ENCODE measurements at places on chromosomes 1 and 21. TPM values are rescaled to one million over a fixed set of nuclear protein-coding genes. Genes with fewer than 3 reads are reported as not detected.

- no peak overlapping the region for H3K4me3 ChIP-seq
- no peak overlapping the region for H3K27ac ChIP-seq
- H3K4me1 ChIP-seq = peaks cover 3% of the 10 kb centered on the region
- no peaks in the 10 kb centered on the region for H3K27me3 ChIP-seq
- no peaks in the 10 kb centered on the region for H3K36me3 ChIP-seq
Measured at GRCh38 chr1:53111073-53111556, 31.3 kb downstream of the SLC1A7 start.

The PDE4B gene
- total RNA-seq = 2.9 TPM

DNA sequence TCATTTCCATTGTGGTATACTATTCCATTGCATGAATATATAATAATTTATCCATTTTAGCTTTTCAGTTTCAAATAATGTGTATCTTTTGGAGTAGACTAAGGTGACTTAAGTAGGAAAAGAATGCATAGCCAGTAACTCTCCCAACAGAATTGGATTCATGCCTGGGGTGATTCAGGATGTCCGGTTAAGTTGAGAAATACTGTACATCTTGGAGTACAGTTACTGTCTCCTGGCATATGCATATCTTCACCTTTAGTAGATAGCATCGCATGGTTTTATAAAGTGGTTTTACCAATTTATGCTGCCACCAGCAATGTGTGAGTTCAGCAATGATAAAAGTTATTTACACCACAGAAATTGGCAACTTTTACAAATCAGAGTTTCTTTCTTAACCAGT, 18.6 kb upstream of the SLC6A9 start:
- H3K27ac ChIP-seq = no peak overlapping the region
- no peaks in the 10 kb centered on the region for H3K27me3 ChIP-seq
- no peak overlapping the region for H3K4me3 ChIP-seq
- H3K36me3 ChIP-seq = no peaks in the 10 kb centered on the region

DNA sequence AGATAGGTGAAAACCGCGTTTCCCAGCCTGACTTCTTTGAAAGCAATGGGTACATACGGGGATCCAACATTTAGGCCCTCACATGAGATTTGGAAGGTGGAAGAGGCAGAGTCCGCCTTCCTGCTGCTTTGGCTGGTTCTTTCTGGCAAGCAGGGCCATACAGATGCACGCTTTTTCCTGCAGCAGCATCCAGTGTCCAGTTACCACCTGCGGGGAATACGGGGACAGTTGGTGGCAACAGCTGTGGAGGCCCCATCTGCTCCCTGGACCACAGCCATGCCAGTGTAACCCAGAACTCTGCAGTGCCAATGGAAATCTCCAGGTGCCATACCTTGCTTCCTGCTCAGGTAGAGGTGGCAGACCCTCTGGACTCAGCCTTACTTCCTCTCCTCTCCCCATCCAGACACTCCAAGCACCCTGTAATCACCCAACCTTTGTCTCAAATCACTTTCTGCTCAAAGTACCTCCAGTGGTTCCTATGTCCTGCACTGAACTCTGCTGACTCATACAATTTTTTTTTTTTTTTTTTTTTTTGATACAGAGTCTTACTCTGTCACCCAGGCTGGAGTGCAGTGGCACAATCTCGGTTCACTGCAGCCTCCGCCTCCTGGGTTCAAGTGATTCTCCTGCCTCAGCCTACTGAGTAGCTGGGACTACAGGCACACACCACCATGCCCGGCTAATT, 68.3 kb downstream of the SLC16A1 start:
- no peak overlapping the region for H3K27ac ChIP-seq
- H3K4me1 ChIP-seq = no peaks in the 10 kb centered on the region
- no peak overlapping the region for H3K4me3 ChIP-seq
- H3K27me3 ChIP-seq = no peaks in the 10 kb centered on the region
- peak; percentile 41 for DNase-seq

The NCF2 gene
- total RNA-seq = 2.3 TPM

- no peaks in the 10 kb centered on the region for H3K36me3 ChIP-seq
- no peaks in the 10 kb centered on the region for H3K27me3 ChIP-seq
- H3K27ac ChIP-seq = no peak overlapping the region
- DNase-seq = no peak
- H3K4me3 ChIP-seq = no peak overlapping the region
- H3K4me1 ChIP-seq = no peaks in the 10 kb centered on the region
Measured at GRCh38 chr1:116012716-116013115, 36.4 kb downstream of the SLC22A15 start.

The TPTE gene
- total RNA-seq = not detected

DNA sequence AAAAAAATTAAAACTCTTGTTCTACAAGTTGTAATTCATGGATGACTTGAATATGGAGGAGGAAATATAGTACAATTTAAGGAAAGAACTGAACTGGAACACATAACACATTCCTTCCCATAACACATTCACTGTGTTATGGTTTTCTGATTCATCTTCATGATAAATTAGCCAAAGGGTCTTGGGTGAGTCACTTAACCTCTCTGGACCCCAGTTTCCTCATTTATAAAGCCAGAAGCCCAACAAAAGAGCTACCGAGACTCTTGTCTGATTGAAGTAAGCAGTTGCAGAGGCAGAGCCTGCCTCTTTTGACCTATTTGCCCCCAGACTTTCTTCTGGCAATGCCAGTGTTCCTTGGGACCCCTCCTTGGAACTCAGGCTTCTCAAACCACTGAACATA, 161.9 kb upstream of the KCTD3 start:
- DNase-seq = no peak
- H3K27ac ChIP-seq = no peak overlapping the region
- peaks cover 10% of the 10 kb centered on the region for H3K4me1 ChIP-seq
- H3K4me3 ChIP-seq = no peak overlapping the region

The MROH9 gene
- total RNA-seq = not detected

DNA sequence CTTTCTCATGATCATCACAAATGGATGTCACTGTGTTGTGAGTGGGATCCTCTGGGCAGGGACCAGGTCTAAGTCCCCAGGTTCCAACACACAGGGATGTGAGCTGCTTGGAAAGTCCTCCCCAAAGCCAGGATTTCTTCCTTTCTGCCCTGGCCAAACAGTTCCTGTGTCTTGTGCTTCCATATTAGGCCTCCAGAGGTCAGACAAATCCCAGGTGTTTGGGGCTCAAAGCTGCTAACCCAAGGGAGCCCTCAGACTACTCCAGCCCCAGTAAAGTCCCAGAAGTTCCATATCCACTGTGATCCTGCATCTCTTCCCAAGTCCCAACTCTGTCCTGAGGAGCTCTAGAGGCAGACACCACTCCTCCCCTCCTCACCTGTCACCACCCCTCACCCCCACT, 27.7 kb upstream of the MAGOH start:
- DNase-seq = no peak
- no peaks in the 10 kb centered on the region for H3K4me1 ChIP-seq
- no peak overlapping the region for H3K4me3 ChIP-seq
- no peak overlapping the region for H3K27ac ChIP-seq
- H3K27me3 ChIP-seq = no peaks in the 10 kb centered on the region

The FAM78B gene
- total RNA-seq = 1.1 TPM

The OR6P1 gene
- total RNA-seq = not detected

GRCh38 chr1:17023102-17023501, 11.4 kb upstream of the ATP13A2 start:
- no peaks in the 10 kb centered on the region for H3K27me3 ChIP-seq
- H3K4me3 ChIP-seq = no peak overlapping the region
- no peak for DNase-seq
- no peaks in the 10 kb centered on the region for H3K36me3 ChIP-seq
- no peaks in the 10 kb centered on the region for H3K4me1 ChIP-seq
- H3K27ac ChIP-seq = no peak overlapping the region

DNA sequence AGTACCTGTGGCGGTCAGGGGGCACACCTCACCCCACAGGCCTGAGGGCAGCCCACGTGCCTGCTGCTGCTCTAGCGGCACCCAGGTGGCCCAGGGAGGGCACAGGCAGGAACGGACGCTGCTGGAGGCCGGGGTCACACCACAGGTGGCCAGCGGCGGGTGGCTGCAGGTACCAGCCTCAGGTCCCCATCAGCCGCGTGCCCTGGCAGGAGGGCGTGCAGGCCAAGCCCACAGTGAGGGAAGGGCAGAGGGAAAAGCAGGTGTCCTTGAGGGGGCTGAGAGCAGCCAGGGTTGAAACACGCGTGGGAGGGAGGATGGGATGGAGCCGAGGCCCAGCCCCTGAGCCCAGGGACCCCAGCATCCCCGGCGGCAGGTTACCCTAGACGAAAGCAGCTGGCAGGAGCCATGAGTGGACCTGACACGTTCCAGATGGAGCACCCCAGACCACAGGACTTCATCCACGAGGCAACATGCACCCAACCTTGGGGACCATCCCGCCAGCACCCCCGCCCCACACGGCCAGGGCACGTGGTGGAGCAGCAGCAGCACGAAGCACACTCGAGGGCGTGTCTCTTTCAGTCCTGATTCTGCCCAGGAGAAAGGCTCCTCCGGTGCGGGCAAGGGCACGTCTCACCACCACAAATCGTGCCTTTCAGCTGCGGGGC, 3.7 kb downstream of the SLC19A1 start:
- H3K4me3 ChIP-seq = no peak overlapping the region
- no peak overlapping the region for H3K27ac ChIP-seq
- peaks cover 23% of the 10 kb centered on the region for H3K4me1 ChIP-seq
- H3K36me3 ChIP-seq = no peaks in the 10 kb centered on the region
- H3K27me3 ChIP-seq = no peaks in the 10 kb centered on the region

GRCh38 chr1:111704776-111705175, 34.4 kb downstream of the INKA2 start:
- H3K4me1 ChIP-seq = no peaks in the 10 kb centered on the region
- no peak overlapping the region for H3K27ac ChIP-seq
- no peak overlapping the region for H3K4me3 ChIP-seq
- DNase-seq = no peak
- peaks cover 64% of the 10 kb centered on the region for H3K36me3 ChIP-seq

The ALX3 gene
- total RNA-seq = not detected

The CATSPERE gene
- 0.86 TPM for total RNA-seq

- H3K27ac ChIP-seq = no peak overlapping the region
- H3K4me1 ChIP-seq = no peaks in the 10 kb centered on the region
- no peak overlapping the region for H3K4me3 ChIP-seq
Measured at GRCh38 chr1:53681977-53682685, 56.8 kb downstream of the GLIS1 start.

GRCh38 chr1:219223496-219223895, 49.8 kb downstream of the LYPLAL1 start:
- H3K27ac ChIP-seq = no peak overlapping the region
- no peaks in the 10 kb centered on the region for H3K36me3 ChIP-seq
- DNase-seq = no peak
- H3K27me3 ChIP-seq = no peaks in the 10 kb centered on the region
- no peak overlapping the region for H3K4me3 ChIP-seq
- H3K4me1 ChIP-seq = peaks cover 17% of the 10 kb centered on the region

DNA sequence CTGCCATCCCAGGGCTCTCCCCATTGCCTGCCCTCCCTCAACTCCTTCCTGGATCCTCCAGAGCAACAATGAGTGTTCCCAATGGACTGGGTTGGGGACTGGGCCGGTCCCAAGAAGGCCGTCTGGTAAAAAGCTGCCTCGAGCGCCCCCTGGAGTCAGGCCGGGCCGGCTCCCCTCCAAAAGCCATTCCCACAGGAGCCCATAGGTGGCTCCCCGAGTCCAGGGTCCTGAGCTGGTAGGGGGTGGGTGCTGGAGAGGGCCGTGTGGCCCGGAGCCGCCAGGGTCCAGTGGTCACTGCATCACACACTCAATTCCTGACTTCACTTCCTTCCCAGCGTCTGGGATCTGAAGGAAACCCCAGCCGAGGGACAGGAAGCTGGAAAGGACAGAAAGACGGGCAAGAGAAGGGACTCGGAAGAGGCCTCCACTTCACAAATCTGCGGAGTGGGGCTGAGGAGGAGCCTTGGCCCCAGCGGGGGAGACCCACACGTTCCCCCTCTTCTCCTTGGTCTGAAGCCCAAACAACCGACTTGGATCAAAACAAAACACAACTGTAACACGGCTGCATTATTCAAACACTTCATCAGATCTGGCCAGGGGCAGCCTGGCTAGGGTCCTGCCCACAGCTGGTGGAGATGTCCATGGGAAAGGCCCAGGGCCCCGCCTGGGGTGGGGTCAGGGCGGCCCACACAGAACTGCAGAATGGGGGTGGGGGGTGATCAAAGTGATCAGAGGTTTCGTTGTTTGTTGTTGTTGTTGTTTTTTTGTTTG, 10.9 kb upstream of the ALDH4A1 start:
- peak; percentile 90 for DNase-seq
- no peaks in the 10 kb centered on the region for H3K27me3 ChIP-seq
- peaks cover 52% of the 10 kb centered on the region for H3K36me3 ChIP-seq
- no peak overlapping the region for H3K4me3 ChIP-seq
- H3K4me1 ChIP-seq = peaks cover 10% of the 10 kb centered on the region

- no peak for DNase-seq
- no peak overlapping the region for H3K4me3 ChIP-seq
- no peak overlapping the region for H3K27ac ChIP-seq
- peaks cover 28% of the 10 kb centered on the region for H3K4me1 ChIP-seq
Measured at GRCh38 chr1:203124546-203125317, 2.8 kb upstream of the ADORA1 start.

DNA sequence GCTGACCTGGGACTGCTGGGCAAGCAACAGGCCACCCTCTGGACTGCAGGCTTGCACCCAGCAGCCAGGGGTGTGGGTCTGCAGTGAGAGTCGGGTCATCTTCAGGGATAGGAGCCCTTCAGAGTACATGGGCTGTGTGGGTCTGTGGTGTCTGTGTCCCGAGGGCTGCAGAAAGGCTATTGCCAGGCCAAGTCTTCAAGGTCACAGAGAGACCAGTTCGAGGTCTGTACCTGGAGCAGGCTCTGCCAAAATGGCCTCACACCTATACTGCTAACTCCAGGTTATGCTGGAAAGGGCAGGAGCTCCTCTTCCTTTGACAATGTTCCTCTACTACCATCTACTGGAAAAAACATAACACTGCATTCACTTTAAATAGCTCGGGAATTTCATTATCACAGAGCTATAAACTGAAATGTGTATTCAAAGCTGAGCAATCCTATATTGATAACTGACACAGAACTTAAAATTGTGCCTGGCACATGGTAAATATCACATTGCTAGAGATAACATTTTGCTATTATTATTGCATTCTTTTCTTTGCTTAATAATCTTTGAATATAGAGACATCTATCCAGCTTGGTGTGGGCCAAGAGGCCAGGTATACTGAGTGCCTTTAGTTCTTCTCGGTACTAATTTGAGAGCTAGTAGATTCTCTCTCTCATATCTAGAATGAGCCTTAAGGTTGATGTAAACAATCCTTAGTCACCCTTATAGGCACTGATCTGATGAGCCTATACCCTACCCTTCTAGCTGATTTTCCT, 6.9 kb upstream of the DNAH14 start:
- no peaks in the 10 kb centered on the region for H3K36me3 ChIP-seq
- H3K27me3 ChIP-seq = no peaks in the 10 kb centered on the region
- no peak for DNase-seq
- H3K4me1 ChIP-seq = no peaks in the 10 kb centered on the region
- no peak overlapping the region for H3K4me3 ChIP-seq
- no peak overlapping the region for H3K27ac ChIP-seq

DNA sequence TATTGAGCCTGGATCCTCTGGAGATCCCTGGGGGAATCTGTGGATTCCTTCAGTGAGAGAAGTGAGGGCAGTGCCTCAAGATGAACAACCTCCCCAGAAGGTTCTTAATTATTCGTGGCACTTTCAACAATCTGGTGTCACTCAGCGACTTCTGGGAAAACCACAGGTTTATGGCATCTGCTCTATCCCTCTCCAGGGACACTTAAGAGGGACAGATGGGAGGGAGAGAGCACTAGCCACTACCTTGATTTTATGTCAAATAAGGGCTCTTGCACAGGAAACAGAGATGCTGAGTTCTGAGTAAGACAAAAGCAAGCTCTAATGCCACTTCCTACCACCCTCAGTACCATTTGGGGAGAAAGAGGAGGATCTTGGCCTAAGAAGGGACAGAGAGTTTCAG, 21.2 kb upstream of the CHI3L1 start:
- DNase-seq = no peak
- H3K27me3 ChIP-seq = no peaks in the 10 kb centered on the region
- H3K4me3 ChIP-seq = no peak overlapping the region

The TTLL7 gene
- 2.1 TPM for total RNA-seq

- H3K27me3 ChIP-seq = no peaks in the 10 kb centered on the region
- no peaks in the 10 kb centered on the region for H3K4me1 ChIP-seq
- no peak overlapping the region for H3K27ac ChIP-seq
- no peak for DNase-seq
Measured at GRCh38 chr1:177786176-177786745, 183.6 kb downstream of the SEC16B start.
